ENCODE measurements at places on chromosomes 7 and 10. TPM values are rescaled to one million over a fixed set of nuclear protein-coding genes. Genes with fewer than 3 reads are reported as not detected.

The KCNMA1 gene
- total RNA-seq: 5.9 TPM

The TSPAN13 gene
- total RNA-seq: 64.6 TPM

The ASZ1 gene
- not detected for total RNA-seq

The HTR5A gene
- total RNA-seq: not detected

The AQP1 gene
- total RNA-seq: 186 TPM

The NPC1L1 gene
- total RNA-seq: 0.42 TPM

The C10orf71 gene
- 0.25 TPM for total RNA-seq

The FAM237B gene
- not detected for total RNA-seq
